Ammon's horn (tissue), 1 donor: ENCODE measurements at places on chromosomes 11 and 22.

DNA sequence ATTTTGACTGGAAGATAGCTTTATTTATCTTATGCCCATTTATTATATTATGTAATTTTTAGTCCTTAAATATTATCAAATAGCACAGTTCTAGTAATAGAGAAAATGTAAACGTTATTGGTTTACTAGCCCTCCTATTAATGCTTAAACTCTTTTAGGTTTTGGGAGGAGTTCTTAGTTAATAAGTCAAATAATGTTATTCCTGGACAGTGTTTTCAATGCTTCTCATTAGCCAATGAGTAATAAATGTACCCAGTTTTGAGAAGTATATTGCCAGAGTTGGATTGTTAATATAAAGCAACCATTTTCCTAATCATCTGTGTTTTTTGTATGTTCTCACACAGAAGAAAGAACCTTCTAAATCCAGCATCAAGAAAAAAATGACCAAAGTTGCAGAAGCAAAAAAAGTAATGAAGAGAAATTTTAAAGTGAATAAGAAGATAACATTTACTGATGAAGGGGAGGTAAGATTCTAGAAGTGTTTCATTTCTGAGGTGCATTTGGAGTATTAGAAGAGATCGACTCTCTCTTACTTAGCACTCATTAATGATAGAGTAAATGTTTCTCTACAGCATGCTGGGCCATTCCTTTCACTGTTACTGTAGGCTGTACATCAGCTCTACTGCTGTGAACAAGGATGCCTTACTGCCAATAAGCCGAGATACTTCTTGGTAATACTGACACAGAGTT lies 173.4 kb downstream of the DDX10 start:
- DNase-seq = no peak

DNA sequence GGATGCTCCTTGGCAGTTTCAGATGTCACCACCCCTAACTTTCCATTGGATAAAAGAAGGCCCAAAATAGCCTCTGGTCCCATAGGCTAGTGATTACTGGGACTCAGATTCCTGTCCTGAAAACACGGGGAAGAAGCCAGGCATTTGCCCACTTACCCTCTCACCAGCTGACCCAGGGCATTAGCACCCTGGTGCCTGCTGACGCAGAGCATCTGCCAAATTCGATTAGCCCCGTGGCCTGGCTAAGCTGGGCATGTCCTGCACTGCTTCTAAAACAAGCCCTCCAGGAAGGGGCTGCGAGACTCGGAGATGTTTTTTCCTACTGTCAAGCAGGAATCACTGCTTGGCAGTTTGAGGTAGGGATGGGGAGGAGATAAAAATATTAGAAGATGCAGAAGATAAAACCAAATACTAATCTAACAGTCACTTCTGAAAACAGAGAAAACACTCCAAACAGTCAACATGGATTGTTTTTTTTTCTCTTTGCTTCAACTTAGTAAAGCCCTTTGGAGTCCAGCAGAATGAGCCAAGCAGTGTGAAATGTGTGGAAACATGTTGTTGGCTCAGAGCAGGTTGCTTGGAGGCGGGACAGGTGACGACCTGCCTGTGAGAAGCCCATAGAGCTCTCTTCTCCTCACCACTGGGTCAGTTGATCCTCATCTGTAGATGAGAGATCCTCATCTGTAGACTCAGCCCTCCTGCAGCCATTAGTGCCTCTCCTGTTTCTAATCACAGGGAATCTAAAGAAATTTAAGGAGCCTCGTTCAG lies 54.0 kb downstream of the BDNF start:
- DNase-seq = no peak

DNA sequence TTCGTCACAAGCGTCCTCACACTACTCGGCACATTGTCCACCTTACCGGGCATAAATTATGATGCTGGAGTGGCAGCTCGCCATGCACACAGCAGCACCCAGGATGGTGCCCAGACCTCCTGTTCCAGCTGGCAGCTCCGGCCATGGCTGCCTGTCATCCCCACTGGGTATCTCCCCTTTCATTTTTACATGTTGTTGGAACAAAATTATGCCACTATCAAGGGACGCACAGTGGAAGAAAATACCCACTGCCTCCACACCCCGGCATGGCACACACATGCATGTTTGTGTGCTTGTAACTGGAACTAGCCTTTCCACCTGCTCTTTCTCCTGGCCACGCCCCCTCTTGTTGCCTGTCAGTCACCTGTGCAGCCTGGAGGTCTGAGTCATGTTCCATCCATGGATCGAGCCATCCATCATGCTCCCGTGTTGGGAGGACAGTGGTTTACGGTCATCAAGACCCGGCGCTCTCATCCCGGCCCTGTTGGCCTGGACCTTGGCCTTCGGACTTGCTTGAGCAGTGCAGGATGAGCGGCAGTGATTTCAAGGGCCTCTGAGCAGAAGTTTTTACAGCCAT lies 1069.6 kb downstream of the BRD1 start:
- no peak for DNase-seq

DNA sequence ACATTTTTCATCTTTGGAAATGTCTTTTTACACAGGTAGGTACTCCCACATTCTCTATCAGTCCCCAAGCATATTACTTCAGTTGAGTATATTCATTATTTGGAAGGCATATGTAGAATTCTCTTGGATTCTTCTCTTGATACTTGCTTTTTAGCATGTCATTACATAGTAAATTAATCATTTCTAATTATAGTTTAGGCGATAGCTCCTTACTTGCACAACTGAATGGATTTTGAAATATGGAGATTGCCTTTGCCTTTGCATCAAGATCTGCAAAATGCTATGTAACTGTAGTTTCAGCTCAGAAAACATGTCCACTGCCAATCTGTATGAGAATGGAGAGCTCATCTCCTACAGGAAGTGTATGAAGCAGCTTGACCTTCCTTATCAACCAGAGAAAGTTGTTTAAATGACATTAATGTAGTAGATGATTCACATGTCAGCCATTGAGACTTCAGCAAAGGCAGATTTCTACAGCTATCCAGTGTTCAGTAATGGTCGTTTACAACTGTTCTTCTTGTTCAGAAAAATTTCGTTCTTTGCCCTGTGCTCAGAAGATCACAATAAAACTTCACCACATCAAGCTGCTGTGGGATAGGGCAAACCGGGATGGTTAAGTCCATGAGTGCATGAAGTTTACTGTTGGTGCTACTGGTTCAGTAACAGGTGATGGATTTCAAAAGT lies 61.6 kb downstream of the PPP6R3 start:
- DNase-seq = no peak

GRCh38 chr11:113159988-113160807 lies 154.2 kb upstream of the TTC12 start:
- DNase-seq = no peak

DNA sequence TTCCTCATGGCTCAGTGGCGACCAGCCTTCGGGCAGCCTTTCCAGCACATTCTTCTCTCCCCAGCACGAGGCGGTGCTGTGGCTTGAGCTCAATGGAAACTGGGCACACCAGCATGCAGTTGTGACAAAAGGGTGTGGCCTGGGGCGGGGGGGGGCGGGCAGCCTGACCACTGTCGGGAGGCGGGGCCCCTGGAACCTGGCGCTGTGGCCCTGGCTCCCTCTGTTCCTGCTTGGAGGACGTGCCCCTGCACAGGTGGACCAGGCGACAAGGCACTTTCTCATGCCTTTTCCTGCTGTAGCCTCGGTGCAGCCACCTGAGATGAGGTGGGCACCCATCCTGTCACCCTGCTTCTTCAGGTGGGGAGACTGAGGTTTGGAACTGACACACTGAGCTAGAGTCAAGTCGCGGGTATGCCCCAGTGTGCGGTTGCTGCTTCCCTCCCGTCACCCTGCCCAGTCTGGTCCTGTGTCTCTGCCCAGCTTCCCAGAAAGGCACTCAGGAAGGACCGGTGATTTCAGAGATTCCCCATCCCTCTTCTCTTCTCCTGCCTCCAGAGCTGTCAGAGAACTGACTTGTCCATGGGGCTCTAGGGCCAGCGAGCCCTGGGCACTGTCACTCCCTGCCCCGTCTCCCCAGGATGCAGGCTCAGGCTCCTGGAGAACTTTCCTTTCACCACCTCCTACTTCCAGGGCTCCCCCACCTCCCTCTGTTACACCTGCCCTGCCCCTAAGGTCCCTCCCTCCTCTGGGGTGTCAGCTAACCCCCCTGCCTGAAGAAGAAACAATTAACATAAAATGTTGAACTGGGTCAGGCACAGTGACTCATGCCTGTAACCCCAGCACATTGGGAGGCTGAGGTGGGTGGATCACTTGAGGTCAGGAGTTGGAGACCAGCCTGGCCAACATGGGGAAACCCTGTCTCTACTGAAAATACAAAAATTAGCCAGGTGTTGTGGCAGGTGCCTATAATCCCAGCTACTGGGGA lies 9.9 kb downstream of the B3GAT1 start:
- DNase-seq = no peak

- no peak for DNase-seq
Measured at GRCh38 chr11:92873551-92873950, 95.9 kb upstream of the MTNR1B start.
